ENCODE measurements at places on chromosomes 12 and 14.

GRCh38 chr12:110687396-110688169 is 1.3 kb downstream of the HVCN1 start:
- no peak for DNase-seq

- DNase-seq: no peak
Measured at GRCh38 chr12:64997858-64998257, 123.2 kb downstream of the WIF1 start.

GRCh38 chr12:113274848-113275247 is 53.6 kb downstream of the TPCN1 start:
- no peak for DNase-seq

DNA sequence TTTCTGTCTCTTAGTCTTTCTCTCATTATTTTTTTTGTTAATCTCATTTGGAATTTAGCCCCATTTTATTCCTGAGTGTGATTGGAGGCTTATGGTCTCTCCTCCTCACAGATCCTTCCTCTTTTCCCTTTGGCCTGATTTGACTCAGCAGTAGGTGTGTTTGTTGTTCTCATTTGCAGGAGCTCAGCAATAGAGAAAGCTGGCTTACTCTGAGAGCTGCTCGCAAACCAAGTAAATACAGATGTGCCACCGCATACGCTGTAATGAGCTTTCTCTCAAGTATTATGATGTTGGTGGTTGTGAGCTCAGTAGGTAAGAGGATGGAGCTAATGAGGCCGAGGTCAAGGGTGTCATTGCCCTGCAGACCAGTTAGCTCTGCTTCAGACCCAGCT is 206.5 kb downstream of the ETV6 start:
- no peak for DNase-seq

DNA sequence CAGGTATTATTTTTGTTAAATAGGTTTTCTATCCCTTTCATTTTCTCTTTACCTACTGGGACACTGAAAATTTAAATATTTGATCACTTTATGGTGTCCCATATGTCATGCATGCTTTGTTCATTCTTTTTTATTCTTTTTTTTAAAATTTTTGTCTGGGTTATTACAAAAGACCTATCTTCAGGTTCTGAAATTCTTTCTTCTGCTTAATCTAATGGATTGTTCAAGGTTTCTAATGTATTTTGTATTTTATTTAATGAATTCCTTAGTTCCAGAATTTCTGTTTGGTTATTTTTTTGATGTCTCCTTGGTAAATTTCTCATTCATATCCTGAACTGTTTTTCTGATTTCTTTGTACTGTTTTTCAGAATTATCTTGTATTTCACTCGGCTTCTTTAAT is 20.2 kb upstream of the VASH1 start:
- no peak for DNase-seq

DNA sequence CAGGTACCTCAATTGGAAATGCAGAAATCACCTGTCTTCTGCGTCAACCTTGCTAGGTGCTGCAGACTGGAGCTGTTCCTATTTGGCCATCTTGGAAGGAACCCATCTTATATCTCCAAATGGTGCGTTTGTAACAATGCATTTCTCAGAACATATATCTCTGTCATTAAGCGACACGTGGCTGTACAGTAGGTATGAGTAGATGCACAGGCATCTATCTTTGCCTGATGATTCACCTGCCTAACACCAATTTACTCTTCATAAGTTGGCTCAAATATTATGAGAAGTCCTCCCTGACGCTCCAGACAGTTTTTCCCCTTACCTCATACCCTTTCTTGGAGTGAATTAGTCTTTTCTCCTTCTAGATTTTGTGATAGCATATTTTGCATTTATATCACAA is 44.2 kb downstream of the GPR137C start:
- no peak for DNase-seq

DNA sequence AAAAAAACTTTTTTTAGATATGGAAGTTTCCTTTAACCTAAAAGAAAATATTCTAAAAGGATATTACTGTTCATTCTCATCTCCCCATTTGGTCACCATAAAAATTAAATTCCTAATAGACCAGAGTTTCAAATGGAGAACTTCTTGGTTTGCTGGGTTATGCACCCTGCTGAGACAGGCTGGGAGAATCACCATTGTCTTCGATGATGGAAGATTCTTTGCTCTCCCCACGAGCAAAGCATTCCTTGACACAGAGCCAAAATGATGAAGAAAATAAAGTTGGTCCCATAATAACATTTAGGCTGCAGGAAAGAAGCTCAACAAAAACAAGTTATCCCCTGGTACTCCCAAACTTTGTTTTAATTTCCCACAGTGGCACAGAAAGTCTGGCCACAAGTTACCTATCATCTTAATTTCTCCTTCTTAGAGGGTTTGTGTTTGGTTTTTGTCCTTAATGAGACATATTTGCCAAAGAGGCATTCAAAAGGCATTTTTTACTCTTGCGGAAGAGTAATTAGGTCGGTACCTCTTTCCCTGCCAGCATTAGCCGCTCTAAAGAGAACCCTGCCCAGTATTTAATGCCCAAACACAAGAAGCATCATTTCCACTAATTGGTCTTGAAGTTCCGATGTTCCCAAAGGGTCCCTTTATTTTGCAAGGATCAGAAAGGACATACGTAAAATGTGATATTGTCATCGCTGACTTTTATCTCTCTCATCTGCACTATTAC is 4.8 kb downstream of the DIO2 start:
- no peak for DNase-seq

- no peak for DNase-seq
Measured at GRCh38 chr12:88951177-88951576, 370.9 kb upstream of the KITLG start.

- DNase-seq: no peak
Measured at GRCh38 chr14:33675415-33676130, 275.3 kb downstream of the EGLN3 start.

- DNase-seq: no peak
Measured at GRCh38 chr14:74048281-74048680, 29.1 kb downstream of the BBOF1 start.

- no peak for DNase-seq
Measured at GRCh38 chr14:104460791-104461651, 118.5 kb upstream of the C14orf180 start.

DNA sequence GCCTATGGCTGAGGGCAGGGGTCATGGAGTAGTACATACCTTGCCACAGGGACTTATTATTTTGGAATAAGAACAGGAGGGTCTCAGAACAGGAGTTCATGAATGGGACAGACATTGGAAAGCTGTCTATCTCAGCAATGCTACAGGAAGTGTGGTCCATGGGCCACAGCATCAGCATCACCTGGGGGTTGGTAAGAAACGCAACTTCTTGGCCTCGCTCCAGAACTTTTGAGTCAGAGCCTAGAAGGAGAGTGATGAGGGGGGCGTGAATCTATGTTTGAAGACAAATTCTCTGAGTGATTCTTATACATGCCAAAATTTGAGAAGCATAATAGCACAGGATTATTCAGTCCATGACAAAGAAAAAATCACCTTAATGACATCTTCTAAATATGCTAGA is 156.6 kb downstream of the RPAP3 start:
- DNase-seq: no peak

DNA sequence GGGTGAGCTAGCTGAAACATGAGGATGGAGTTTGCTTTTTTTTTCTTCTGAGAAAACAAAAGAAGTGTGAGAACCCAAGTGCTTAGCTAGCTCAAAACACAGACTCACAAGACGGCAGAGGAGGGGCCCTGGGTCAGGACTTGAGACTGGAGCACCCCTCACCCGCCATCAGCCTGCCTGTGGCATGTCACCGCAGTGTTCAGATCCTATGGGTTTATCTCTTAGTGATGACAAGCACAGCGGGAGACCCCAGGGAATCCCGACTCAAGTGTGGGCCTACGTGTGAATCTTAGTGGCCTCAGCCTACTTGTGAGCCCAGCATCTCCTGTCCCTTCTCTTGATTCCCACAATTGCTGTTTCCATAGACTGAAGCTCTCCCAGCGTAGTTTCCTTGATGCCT is 22.9 kb downstream of the DYRK4 start:
- DNase-seq: no peak

DNA sequence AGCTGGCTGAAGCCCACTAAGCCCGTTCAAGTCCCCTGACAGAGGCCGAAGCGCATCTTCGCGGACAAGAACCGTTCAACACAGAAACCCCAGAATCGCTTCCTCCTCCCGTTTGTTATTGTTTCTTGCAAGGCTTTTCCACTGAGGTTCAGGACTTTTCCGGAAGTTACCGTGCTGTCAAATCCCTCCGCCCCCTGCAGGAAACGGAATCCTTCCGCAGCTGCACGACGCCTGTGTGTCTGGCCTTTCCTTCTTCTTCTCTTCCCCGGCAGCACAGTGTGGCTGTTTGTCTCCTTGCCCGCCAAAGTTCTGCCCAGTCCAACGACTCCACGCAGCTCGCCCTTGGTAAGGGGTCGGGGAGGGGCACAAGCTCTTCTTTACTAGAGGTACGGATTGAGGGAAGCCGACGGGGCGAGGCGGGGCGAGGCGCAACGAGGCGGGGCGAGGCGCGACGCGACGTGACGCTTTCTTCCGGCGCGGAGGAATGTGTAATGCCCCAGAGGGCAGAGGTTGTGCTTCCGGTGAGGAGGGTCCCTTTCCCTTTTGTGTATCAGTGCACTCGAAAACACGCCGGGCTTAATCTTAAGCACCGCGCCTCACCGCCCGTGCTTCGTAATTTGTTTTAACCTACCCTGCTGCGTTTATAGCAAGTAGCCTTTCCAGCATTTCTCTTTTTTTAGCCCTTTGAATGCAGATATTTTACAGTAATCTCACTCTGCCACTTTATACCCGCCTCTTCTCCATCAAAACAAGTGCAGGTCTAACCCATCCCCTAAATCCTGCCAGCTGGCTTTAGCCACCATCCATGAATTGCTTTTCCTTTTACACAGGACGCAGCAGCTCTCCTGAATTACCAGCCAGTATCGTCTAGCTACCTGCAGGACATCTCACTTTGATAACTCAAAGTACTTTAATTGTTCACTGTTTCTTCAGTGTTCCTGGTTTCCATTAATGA is at the start of gene KDM5A:
Gene KDM5A (minus strand): TSS at position 179 of the 955 bp plus-strand sequence. CDS start 229 bp downstream, outside the sequence.
- DNase-seq: peak; percentile 91

DNA sequence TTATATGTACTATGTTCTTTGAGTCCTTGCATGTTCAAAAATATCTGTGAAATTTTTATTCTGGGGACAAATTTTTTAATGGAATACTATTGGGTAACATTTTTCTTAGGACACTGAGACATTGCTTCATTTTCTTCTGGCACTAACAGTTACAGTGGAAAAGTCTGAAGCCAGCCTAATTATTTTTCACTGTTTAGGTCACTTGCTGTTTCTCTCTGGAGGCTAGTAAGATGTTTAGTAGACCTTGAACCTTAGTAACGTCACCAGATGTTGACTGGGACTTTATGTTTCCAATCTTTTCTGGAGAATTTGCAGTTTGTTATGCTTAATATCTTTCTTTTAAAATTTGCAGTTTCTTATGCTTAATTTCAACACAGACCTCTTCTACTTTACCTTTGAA is 12.3 kb upstream of the EPYC start:
- DNase-seq: no peak

DNA sequence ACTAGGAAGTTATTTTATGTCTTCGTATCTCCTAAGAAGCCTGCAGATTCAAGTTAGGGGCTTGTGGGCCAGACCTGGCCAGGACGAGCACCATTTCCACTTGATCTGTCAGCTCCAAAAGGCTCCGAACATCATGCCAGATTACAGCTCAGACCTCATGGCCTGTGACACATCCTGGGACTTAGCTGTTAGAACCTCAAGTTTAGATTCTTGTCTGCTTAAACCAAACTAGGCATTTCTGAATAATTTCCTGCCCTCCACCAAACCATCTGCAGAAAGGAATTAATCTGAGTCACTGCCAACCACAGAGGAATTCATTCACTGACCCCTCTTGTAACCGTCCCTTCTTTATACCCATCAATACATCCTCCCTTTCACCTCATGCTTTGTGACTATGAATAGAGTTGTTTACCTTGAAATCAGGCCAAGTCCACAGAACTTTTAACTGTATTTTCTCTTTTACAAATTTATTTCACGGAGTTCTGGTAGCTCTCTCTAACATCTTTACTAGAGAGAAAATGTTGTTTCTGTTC is 120.3 kb downstream of the FBXL14 start:
- DNase-seq: peak; percentile 5

GRCh38 chr12:92041742-92042141 is 103.9 kb downstream of the BTG1 start:
- peak; percentile 46 for DNase-seq

GRCh38 chr12:95522692-95523091 is 28.6 kb downstream of the USP44 start:
- no peak for DNase-seq

GRCh38 chr14:104442631-104443390 is 136.8 kb upstream of the C14orf180 start:
- DNase-seq: no peak

DNA sequence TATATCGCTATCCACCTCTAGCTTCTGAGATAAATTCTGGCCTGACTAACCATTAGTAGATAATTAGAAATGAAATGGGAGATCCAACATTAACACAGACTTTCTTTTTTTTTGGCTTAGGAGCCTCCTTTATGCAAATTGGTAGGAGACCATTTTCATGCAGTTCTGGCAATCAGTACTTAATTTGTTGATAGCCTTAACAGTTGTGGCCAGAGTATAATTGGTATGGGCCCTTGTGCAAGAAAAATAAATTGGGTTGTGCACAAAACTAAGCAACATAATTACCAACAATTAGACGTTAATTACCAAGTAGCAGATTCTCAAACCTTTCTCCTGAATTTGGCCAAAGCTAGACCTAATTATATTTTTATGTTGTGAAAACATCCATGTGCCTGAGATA is 111.0 kb downstream of the MGAT4C start:
- DNase-seq: no peak
